ENCODE measurements at places on chromosomes 7 and 10.

GRCh38 chr10:1552406-1552805 lies 184.9 kb downstream of the ADARB2 start:
- no peak for DNase-seq

GRCh38 chr10:99537086-99537988 lies 4.6 kb downstream of the NKX2-3 start:
- DNase-seq, result no peak

GRCh38 chr10:1465418-1465911 lies 271.9 kb downstream of the ADARB2 start:
- DNase-seq, result no peak

GRCh38 chr7:25035274-25035673 lies 55.3 kb upstream of the OSBPL3 start:
- no peak for DNase-seq

DNA sequence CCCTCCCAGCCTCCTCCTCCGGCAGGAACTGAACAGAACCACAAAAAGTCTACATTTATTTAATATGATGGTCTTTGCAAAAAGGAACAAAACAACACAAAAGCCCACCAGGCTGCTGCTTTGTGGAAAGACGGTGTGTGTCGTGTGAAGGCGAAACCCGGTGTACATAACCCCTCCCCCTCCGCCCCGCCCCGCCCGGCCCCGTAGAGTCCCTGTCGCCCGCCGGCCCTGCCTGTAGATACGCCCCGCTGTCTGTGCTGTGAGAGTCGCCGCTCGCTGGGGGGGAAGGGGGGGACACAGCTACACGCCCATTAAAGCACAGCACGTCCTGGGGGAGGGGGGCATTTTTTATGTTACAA lies 83.3 kb downstream of the PAX2 start:
- DNase-seq, result no peak

GRCh38 chr7:41431671-41432070 lies 271.2 kb downstream of the INHBA start:
- no peak for DNase-seq
